ENCODE measurements at places on chromosomes 2 and 18. TPM values are rescaled to one million over a fixed set of nuclear protein-coding genes. Genes with fewer than 3 reads are reported as not detected.

Gene ALPG
- total RNA-seq: not detected

Gene OSR1
- total RNA-seq: not detected

Gene KANSL1L
- 9.6 TPM for total RNA-seq

GRCh38 chr18:50051288-50051687 lies 143.7 kb downstream of the MYO5B start:
- no peak for DNase-seq

DNA sequence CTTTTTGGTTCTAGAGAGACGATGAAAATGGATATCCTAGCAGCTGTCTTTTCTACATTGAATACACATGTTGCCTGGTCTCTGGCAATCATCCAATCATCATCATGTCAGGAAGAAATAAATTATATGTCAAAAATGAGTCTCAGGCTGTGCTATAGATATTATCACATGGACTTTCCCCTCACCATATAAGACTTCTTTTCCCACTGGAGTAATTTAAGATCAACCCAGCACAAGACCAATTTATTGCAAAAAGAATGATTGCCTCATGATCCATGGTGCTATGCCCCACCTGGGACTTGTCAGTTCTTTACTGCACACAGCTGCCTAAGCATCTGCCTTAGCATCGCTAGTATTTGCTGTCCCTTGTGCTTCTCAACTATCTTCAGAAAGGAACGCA lies 783.7 kb upstream of the TMEFF2 start:
- DNase-seq: no peak

GRCh38 chr2:166068981-166069380 lies 58.8 kb downstream of the SCN1A start:
- no peak for DNase-seq

DNA sequence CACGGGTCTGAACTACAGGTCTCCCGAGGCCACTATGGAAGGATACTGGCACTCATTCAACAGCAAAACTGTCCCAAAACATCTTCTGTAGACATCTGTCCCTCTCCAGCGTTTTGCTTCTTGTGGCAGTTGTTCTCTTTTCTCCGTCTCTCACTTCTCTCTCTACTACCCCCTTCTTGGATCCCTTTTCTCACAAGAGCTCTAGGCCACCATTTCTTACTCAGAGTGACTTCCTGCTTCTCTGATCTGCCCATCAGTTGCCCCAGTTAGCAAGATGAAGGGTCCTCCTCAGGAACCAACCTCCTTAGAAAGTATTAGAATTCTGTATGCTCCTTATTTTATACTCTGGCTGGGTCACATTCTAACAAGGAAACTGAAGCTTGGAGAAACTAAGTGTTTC lies 32.6 kb downstream of the BCL2 start:
- no peak for DNase-seq

GRCh38 chr2:233413559-233414272 lies 59.4 kb downstream of the DGKD start:
- DNase-seq: peak; percentile 70

DNA sequence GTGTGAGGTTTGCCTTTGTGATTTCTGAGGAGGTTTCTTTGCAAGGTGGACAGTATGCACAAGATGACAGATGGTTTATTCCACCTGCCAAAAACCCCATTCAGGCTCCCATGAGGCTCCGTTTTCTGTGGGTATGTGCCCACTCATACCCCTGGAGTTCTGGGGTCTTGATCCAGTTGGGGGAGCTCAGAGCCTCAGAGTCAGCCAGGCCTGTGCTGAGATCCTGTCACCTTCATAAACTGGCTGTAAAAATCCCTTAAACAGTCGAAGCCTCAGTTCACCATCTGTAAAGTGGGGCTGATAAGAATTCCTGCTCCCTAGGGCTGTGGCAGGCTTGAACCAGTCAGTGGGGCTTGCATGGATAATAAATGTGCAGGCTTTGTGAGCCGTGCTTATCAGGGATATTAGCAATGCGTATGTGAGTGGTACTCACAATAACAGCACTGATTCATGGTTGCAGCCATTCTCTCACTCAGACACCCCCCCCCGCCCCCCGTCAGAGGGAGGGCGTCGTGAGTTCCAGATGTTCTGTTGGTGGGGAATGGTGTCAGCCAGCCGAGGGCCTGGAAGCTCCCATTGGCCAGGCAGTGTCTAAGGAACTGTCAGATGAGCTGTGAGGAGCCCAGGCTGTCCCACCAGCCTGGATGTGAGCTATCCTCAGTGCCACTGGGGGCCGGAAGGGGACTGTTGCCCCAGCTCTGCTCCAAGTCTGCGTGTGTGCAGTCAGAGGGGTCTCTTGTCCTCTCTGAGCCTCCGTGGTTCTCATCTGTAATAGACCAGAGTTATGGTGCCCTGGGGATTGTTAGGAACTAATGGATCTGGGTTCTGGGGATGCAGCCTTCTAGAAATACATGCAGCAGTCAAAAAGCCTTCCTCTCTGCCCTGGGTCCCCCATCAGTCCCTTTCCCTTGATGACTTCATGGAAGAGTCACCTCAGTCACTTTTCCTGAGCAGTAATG lies 51.7 kb downstream of the KCNIP3 start:
- peak; percentile 28 for DNase-seq

- no peak for DNase-seq
Measured at GRCh38 chr2:100145893-100146656, 3.7 kb upstream of the AFF3 start.
